ENCODE measurements at places on chromosomes 5 and 9.

DNA sequence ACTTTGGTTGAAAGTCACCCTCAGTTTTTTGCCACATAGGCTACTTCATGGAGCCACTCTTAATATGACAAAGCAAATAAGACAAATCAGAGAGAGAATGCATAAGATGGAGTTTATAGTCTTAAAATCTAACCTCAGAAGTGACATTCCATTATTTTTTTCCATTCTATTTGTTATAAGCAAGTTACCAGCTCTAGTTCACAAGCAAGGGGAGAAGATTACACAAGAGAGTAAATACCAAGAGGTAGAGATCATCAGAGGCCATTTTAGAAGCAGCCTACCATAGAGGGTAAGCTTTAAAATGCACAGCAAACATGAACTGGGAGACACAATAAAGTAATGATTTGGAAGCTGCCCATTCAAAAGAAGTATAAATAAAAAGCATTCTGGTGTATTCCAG is 651.3 kb upstream of the MEF2C start:
- DNase-seq = no peak

DNA sequence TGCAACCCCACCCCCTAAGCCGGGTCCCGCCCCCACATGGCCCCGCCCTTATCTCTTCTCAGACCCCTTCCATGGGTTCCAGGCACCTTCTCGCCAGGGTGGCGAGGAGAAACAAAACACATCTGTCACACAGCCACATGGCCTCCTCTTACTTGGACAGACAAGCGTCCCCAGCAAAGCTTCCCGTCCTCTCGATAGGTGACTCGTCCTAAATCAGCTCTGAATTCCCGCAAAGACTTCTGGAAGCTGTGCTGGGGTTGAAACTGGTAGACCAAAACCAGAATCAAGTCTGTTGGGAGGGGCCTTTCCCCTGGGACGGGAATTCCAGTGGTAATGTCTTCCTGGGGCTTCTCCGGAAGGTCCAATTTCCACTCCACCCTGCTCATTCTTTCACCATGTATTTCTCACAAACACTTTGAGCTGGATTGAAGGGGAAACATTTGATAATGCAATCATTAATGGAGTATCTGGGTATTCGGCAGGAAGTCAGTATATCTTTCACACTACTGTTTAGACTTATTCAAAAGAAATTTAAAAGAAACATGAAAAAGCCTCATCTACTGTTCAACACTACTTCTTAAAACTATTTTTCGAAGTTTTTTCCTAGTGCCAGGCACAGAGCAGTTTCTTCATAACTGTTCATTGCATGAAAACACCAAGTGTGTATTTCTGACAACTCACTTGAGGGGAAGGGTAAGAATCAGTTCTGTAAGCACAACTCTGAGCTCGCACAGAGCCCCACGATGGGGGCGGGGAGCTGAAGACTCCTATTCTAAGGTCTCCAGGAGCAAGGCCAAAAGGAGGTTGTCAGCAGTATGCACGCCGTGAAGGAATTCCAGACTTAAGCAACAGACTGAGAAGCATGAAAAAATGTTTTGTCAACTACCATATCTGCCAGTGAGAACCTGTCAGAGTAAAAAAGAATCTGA is 644 bp upstream of the CTNNAL1 start:
- DNase-seq = no peak

GRCh38 chr9:16450578-16450977 is 419.9 kb downstream of the BNC2 start:
- no peak for DNase-seq

- no peak for DNase-seq
These were observed 254.6 kb upstream of the SLC24A2 start for GRCh38 chr9:20043461-20043860.

GRCh38 chr9:93683331-93684134 is 107.1 kb downstream of the PHF2 start:
- DNase-seq = no peak

- DNase-seq = no peak
These were observed 17.0 kb downstream of the IFNE start for GRCh38 chr9:21465138-21465537.

- DNase-seq = no peak
These were observed 207.2 kb downstream of the ENC1 start for GRCh38 chr5:74433255-74433895.

DNA sequence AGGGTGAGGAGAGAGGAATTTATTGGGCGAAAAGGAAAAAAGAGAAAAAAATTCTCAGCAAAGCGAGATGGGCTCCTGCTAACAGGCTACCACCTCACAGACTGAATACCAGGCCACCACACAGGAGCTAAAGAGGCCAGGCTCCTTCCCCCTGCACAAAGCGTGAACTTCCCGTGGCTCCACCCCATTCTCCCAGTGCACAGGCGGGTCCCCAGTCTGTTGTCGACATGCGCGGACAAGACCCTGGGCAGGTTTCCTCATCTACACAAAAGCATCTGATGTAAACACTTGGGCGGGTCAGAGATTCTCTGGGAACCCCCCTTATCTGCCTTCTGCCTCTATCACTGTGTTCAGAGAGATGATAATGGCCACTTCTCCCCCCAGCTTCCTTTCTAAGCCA is 34.2 kb downstream of the IL31RA start:
- no peak for DNase-seq

DNA sequence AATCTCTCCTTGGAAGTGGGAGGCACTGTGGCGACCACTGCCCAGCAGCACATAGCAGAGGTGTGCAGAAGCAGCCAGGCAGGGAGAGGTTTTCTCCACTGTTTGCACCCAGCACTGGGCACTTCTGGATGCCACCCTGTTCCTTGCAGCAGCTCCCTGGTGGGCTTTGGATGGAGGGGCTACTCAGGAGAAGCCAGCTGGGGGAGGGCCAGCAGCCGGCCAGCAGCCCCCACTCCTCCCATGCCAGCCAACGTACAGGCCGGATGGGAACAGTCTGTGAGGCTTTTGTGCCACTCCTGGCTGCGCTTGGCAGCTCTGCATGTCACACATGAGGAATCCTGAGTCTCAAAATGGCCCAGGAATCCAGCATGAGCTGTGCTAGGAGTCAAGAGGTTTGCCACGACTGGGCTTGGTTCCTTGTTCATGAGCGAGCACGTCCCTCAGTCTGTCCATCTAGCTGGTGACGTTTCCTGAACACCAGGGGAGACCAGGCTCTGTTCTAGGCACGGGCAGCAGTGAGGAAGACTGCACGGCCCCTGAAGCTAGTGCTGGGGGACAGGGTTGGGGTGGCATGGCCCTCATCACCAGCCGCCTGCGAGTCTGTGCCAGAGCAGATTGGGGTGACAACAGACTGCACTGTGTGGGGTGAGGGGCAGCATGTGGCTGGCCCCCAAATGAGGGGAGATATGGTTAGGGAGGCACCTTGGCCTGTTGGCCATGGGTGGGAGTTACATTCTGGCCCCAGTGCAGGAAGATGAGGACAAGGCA is 10.1 kb downstream of the PHF2 start:
- no peak for DNase-seq
